Peyer's patch (tissue), 4 donors: ENCODE measurements at places on chromosomes 2 and 18.

DNA sequence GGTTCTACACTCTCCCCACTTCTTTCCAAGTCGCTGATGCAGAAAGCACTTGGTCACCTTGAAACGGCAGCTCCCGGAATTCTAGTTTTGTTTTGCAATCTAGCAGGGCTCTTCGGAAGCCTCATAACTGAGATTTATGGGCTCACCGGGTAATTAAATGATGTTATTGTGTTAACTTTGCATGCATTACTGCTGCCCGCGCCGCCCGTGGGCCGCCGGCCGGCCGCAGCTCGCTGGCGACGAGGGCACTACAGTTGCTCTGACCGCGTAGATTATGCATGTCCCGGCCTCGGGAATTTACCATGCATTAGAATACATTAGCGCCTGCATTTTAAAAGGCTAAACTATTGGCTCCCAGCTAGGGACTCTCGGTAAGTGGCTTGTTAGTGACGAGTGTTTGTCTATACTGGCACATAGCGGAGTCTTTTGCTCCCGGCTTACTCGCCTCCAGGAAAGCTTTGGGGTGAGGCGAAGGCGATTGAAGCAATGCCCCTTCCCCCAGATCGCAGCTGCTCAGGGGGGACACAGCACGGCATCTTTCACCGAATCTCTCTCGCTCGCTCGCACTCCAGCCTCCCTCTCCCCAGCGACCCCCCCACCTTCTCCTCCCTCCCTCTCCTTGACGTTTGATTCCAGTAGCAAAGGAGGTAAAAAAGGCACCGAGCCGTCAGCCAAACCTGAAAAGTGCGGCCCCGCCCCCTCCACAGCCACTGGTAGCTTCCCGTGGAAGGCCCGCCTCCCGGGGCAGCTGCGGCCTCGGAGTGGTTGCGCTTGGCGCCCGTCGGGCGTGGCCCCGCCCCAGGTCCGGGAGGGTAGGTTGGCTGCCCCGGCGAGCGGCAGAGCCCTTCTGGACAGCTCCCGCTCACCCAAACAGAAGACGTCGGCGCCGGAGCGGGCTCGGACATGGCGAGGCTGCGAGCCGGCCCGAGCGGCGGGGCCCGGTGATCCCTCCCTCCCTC lies at the start of gene ONECUT2:
ONECUT2 (plus strand) TSS at position 839 of the 959 bp plus-strand sequence. CDS start 343 bp downstream, outside the sequence.
- DNase-seq: peak; percentile 51

DNA sequence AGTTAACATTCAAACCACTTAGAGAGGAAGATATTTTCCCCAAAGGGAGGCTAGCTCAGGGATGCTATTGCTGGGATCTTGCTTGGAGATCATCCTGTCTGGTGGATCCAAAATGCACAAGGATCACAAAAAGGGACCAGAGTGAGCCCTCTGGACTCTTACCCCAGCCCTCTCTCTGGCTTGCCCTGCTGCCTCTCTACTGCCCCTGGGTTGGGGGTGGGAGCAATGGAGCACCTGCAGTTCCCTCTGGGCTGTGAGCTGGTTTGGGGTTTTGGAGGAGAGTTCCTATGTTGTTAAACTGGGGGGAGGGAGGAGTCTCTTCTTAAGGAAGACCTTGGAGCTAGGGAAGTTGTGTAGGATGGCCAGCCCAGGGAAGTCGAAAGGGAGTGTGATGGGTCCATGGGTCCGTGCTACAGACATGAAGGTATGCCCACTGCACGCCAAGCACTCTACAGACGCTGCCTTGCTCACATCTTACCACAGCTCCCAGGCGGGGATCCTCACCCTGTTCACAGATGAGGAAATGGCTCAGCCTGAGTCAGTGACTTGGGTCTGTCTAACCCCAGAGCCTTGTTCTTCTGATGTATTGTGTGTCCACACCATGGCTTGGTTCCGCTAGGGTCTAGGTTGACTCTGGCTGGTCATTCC lies 3.8 kb downstream of the LBH start:
- peak; percentile 50 for DNase-seq

- no peak for DNase-seq
Observed at GRCh38 chr2:108542071-108542470, 7.8 kb downstream of the LIMS1 start.

- DNase-seq: no peak
Observed at GRCh38 chr2:203579730-203580129, 44.6 kb upstream of the RAPH1 start.

DNA sequence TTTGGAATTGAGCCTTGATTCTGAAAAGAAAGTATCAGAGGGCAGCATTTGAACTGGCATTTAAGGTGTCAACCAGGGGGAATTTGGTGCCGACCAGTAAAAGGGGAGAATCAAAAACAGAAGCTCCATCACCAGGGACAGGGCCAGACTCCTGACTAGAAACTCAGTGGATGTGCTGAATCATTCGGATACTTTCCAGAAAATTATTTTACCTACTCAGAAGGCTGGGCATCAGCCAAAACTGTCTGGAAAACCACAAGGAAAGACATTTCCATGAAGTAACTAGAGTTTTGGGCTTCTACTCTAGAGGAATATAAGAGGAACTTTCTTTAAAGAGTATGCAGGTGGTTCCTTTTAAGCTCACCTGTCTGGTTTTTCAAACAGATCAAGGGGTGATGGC lies 756.6 kb downstream of the RNF144A start:
- no peak for DNase-seq

DNA sequence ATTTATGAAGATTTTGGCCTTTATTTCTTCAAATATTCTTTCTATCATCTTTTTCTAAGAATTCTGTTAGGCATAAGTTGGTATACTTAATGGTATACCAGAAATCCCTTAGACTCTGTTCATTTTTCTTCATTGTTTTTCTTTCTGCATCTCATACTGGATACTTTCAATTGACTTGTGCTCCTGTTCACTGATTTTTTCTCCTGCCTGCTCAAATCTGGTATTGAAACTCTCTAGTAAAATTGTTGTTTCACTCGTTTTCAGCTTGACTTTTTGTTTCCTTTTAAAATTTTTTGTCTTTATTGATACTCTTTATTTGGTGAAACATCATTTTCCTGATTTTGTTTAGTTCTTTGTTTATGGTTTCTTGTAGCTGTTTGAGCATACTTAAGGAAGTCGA lies 243.2 kb downstream of the TRIB2 start:
- DNase-seq: no peak

- no peak for DNase-seq
Observed at GRCh38 chr2:128259585-128259984, 59.1 kb downstream of the HS6ST1 start.

DNA sequence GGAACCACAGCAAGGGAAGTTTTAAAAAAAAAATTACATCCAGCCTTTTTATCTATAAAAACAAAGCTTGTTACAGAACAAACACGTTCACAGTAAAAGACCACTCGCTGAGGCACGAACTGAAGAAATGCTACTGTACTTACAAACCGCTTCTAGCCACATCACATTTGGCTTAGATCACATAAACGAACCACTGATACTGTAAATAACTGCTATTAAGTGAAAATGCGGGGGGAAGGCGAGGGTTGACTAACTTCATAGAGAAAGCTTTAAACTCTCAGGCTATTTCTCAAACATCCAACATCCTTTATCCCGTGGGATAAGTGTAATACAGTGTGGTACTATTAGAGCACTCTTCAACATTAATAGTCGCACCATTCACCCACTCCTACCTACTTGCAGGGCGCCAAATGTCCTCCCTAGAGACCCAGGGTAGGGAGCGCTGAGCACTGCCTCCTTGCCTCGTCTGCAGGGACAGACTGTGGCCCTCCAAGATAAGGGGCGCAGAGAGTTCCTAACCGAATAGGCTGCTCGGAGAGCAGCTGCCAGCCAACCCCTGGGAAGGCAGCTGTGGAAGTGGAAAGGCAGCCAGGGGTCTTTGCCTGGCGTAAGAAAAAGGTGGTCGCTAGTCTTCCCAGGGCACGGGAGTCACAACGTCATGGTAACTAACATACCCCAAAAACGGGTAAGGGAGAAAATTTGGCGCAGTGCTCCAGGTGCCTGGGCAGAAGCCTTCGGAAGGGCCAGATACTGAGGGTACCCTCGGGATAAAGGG lies 854 bp downstream of the GPR155 start:
- DNase-seq: peak; percentile 52

DNA sequence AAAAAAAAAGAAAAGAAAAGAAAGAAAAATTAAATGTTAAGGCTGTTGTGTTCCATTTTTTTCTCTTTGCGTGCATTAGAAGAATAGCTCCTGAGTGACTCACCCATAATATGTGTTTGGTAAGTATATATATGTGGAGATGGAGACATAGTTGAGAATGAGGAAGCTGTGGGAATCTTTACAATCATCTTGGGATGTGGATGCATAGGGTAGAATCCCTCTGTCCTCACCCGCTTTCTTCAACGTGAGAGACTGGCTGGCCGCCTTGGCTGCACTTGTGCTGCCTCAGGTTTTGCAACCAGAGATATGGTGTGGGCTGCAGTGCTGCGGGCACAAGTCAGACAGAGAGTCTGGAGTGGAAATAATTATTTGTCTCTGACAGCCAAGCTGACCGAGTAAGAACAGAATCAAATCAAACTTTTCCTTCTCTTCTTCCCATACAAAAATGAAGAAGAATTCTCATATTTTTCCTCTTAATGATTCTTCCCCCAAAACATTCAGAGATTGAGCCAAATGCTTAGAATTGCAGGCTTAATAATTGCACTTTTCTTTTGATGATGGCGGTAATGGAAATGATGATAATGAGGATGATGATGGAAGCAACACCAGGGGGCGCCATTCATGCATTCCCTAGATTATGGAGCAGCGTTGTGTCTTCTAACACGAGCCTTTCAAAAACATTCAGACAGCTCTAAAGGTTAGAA lies 48.5 kb downstream of the SERPINB7 start:
- DNase-seq: no peak
